PC-9 (cell line): ENCODE measurements at places on chromosomes 2 and 18. TPM values are rescaled to one million over a fixed set of nuclear protein-coding genes. Genes with fewer than 3 reads are reported as not detected.
A peak's percentile ranks its signal among the peaks of the same experiment; 100 is the strongest.

DNA sequence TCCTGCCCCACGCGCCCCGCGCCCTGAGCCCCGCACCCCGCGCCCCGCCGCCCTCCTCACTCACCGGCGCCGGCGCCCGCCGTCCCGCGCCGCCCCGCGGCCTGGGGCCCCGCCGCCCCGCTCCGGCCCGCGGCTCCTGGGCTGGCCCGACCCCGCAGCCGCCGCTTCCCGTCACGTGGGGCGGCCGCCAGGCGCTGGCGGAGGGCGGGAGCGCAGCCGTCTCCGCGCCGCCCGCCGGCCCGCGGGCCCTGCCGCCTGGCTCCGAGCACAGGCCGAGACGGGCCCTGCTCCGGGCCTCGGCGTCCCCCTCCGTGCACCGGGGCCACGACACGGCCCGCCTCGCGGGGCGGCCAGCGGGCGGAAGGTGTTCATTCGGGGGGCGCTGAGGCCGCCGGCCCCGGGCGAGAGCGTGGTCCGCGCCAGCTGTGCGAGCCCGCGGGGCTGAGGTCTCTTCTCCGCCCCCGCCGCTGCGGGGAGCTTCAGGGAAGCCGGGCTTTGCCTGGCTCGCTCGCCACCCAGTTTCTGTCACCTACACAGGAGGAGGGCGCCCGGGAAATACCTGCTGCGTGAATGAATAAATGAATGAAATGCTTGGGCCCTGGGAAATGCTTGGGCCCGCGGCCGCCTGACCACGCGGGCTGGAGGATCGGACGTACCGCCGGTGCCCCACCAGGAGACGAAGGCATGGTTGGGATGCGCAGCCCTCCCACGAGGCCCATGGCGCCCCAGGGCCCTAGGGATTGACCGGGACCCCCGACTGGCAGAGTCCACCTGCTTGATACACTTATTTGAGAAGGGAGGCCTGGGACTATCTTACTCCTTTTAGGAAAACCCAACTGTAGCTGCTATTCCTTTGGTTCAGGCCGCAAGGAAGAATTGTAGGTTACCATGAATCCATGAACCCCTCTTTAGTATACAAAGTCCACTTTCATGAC, at the start of gene TGFBRAP1:
TSS of gene TGFBRAP1 (minus strand) at position 175 of the 935 bp plus-strand sequence. CDS start 21,434 bp downstream, outside the sequence.
- H3K36me3 ChIP-seq, result no peaks in the 10 kb centered on the region
- H3K27ac ChIP-seq, result peak within 1 kb of the TSS; percentile 69
- no peak for DNase-seq
- no peaks in the 10 kb centered on the region for H3K27me3 ChIP-seq
- H3K4me3 ChIP-seq, result peak within 1 kb of the TSS; percentile 92

DNA sequence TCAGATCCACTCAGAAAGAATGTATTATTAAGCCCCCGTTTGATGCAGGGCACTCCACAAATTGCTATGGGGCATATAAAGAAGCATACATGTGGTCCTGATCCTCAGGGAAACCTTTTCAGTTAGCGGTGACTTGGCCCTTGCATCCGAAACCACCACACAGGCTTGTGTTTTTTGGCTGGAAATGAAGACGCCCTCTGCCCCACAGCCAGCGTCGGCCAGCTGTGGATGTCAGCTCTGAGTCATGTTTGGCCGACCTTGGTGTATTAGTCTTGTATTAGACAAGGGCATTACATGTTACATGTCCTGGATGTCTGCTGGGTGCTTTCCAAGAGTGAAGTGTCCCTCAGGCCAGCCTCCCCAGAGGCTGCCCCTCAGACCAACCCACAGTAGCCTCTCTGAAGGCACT, 107.6 kb upstream of the MAP3K20 start:
- no peaks in the 10 kb centered on the region for H3K27me3 ChIP-seq
- DNase-seq, result no peak
- peaks cover 23% of the 10 kb centered on the region for H3K4me1 ChIP-seq
- H3K36me3 ChIP-seq, result no peaks in the 10 kb centered on the region
- no peak overlapping the region for H3K27ac ChIP-seq

DNA sequence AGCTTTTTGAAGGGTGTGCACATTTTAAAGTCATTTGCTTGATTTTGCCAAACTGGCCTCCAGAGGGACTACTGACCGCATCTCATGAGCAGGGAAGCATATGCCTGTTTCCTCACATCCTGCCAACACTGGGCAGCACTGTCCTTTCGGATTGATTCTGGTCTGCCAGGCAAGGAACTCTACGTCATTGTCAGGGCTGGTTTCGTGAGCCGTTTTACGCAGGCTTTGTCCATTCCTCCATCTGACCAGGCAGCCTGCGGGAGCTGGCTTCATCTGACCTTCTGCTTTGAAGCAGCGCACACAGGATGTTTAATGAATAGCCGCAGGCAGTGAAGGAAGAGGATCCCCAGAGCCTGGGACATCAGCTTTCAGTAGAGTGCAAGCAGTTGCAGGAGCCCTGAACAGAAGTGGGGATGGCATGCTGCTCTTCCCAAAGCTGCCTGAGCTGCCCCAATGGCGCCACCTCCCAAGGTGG, 46.3 kb upstream of the SEMA4C start:
- no peaks in the 10 kb centered on the region; the same call in 1 of the 2 replicates for H3K27me3 ChIP-seq
- no peaks in the 10 kb centered on the region for H3K4me1 ChIP-seq
- no peak for DNase-seq
- H3K36me3 ChIP-seq, result no peaks in the 10 kb centered on the region
- H3K27ac ChIP-seq, result no peak overlapping the region

GRCh38 chr2:84160453-84160852, 298.6 kb downstream of the SUCLG1 start:
- no peak overlapping the region for H3K27ac ChIP-seq
- H3K4me1 ChIP-seq, result no peaks in the 10 kb centered on the region
- DNase-seq, result no peak
- H3K36me3 ChIP-seq, result no peaks in the 10 kb centered on the region

B3GNT7 gene
- 14.0 and 25.8 TPM in 2 replicates for total RNA-seq

GRCh38 chr2:178280244-178280852, 86.0 kb downstream of the OSBPL6 start:
- H3K27ac ChIP-seq, result no peak overlapping the region
- DNase-seq, result peak; percentile 66
- no peak overlapping the region for H3K4me3 ChIP-seq
- no peaks in the 10 kb centered on the region for H3K27me3 ChIP-seq

DNA sequence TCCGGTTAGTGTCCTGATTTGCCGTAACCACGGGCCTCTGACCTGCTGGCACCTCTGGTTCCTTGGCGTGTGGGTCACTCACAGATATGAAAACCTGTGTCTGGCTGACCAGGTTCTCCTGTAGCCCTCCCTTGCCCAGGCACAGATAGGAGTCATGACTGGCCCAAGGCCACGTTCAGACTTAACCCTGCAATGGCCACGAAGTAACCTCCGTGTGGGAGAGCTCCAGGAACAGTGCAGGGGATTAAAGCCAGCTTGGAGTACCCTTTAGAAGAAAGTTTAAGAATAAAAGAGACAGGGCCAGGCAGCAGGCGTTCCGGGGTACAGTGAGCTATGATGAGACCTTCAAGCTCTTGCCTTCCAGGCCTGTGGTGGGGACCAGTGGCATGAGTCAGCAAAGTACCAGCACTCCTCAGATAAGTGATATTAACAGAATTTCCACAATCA, 25.5 kb downstream of the CENPO start:
- H3K36me3 ChIP-seq, result peaks cover 14% of the 10 kb centered on the region; the same call in 1 of the 2 replicates
- DNase-seq, result no peak
- H3K27ac ChIP-seq, result no peak overlapping the region
- no peaks in the 10 kb centered on the region for H3K27me3 ChIP-seq
- H3K4me1 ChIP-seq, result no peaks in the 10 kb centered on the region

CNDP1 gene
- total RNA-seq, result not detected in 2 replicates

DNA sequence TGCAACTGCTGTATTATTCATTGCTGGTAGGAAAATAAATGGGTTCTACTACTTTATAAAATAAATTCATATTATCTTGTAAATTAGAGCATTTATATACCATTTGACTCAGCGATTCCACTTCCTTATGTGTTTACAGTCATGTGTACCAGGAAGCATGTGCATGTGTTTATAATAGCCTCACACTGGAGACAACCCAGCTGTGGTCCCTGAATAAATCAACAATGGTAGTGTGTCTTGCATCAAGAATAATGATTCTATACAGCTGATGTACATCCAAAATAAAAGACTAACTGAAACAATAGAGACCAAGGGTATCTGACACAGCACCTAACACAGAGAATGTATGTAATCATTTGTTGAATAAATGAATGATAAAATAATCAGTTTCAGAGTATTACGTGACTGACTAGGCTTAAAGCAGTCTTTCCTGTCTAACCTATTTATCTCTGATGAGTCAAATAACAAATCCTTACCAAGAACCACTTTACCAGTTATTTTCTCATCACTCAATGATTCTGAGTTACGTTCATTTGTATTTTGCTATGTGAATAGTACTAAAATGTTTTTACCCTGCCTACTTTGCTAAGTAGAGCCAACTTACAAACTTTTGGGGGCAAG, 216.8 kb downstream of the UBE2E3 start:
- H3K27ac ChIP-seq, result no peak overlapping the region
- no peaks in the 10 kb centered on the region for H3K36me3 ChIP-seq
- no peak overlapping the region for H3K4me3 ChIP-seq
- H3K4me1 ChIP-seq, result peaks cover 10% of the 10 kb centered on the region
- DNase-seq, result peak; percentile 53

MRO gene
- total RNA-seq, result not detected in 2 replicates

CFAP221 gene
- not detected in 2 replicates for total RNA-seq

DNA sequence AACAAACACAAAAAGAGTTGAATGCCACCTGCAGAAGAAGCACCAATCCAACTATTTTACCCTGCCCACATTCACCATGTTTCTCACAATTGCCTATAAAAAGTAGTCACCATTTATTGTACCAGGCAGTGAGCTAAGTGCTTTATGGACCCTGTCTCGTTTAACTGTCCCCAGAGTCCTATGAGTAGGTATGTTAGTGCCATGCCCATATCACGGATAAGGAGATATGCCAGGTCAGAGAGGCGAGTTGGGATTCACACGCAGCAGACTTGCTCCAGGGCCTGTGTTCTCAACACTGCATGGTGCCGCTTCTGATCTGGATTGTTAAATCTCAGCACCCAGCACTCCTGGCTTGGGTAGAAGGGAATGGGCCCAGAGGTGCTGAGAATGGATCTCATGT, 49.1 kb upstream of the CYP1B1 start:
- H3K27ac ChIP-seq, result no peak overlapping the region
- H3K27me3 ChIP-seq, result no peaks in the 10 kb centered on the region
- H3K36me3 ChIP-seq, result no peaks in the 10 kb centered on the region
- no peaks in the 10 kb centered on the region for H3K4me1 ChIP-seq
- DNase-seq, result no peak
- no peak overlapping the region for H3K4me3 ChIP-seq

DNA sequence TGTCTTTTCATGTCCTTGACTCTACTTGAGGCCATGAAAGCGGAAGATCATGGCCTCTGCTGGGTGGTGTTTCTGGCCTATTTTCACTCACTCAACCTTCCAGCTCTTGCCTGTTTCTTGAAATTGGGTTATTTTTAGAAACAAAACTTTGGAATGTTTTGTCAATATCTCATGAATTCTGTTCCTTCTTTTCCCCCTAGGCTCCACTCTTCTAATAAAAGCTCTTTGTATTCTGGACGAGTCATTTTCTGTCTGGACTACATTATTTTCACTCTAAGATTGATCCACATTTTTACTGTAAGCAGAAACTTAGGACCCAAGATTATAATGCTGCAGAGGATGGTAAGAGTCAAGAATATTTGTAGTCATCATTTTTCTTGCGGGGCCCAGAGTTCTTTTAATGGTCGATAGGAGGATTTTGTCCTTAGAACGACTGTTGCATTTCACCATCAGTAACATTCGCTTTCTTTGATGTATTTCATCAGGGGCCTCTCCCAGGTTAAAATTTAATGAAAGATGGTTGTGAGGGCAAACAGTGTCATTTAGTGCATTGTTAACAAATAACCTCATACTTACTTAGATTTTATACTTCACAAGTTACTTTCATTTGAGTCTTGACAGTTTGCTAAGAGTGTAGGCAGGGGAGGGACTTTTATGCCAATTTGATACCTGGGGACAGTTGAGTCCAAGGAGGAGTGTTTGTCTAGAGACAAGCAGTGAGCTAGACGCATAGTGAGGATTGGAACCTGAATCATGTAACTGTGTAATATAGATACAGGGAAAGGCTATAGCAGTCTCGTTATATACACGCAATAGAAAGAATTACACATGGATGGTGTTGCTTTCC, 64.6 kb downstream of the TRPM8 start:
- no peak overlapping the region for H3K4me3 ChIP-seq
- peaks cover 43% of the 10 kb centered on the region for H3K4me1 ChIP-seq
- no peaks in the 10 kb centered on the region for H3K27me3 ChIP-seq
- no peaks in the 10 kb centered on the region for H3K36me3 ChIP-seq

DOK6 gene
- not detected in 2 replicates for total RNA-seq

PLEKHH2 gene
- 1.6 and 2.3 TPM in 2 replicates for total RNA-seq

- H3K36me3 ChIP-seq, result no peaks in the 10 kb centered on the region
- no peaks in the 10 kb centered on the region for H3K4me1 ChIP-seq
- no peak overlapping the region for H3K27ac ChIP-seq
Measured at GRCh38 chr2:123853161-123853560, 171.9 kb upstream of the CNTNAP5 start.

STARD6 gene
- total RNA-seq, result not detected in 2 replicates

- H3K36me3 ChIP-seq, result no peaks in the 10 kb centered on the region
- H3K4me3 ChIP-seq, result no peak overlapping the region
- H3K27ac ChIP-seq, result no peak overlapping the region
- no peaks in the 10 kb centered on the region for H3K4me1 ChIP-seq
- no peak for DNase-seq
Measured at GRCh38 chr2:8652774-8653426, 29.0 kb upstream of the ID2 start.

ASXL2 gene
- 19.2 and 34.5 TPM in 2 replicates for total RNA-seq

DNA sequence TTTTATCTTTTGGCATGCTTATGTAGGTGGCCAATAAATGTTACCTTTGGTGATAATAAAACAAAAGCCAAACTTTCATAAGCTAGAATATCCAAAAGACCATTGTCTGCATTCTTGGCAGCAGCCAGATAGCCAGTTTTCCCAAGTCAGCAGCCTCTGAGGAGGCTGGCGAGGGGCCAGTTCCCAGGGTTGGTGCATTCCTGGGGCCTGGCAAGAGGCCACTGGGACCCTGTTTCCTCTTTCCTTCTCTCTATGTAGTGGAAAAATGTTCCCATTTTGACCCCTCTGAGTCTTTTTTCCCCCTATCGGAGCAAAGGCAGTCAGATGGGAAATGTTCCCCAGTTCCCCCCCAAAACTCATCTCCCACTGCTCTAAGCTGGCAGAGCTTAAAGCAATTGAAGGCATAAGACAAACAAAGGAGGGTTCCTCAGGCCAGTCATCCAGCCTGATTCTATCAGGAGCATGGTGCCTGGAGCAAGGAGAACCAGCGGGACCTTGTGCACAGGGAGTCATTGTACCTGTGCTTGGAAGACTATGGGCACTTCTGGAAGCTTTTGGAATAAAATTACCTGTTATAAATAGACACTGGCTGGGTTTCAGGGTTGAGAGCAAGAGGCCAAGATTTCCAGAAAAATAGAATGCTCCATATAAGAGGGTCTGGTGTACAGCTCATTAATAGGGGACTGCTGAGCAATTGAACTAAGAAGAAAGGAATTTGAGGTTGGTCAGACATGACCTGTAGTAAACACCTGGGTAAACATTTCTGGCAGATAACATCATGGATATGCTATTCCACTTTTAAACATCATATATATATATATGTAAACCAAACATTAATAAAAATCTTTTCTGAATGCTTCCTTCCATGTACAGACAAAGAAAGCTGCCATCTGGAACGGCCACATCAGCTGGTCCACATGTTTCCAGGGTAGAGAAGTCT, 63.4 kb downstream of the NCKAP5 start:
- no peaks in the 10 kb centered on the region for H3K36me3 ChIP-seq
- no peak overlapping the region for H3K4me3 ChIP-seq
- no peaks in the 10 kb centered on the region for H3K4me1 ChIP-seq

GRCh38 chr18:71442731-71443141, 1101.4 kb downstream of the CBLN2 start:
- H3K36me3 ChIP-seq, result no peaks in the 10 kb centered on the region
- no peak for DNase-seq
- no peaks in the 10 kb centered on the region for H3K27me3 ChIP-seq

GRCh38 chr2:31089645-31090044, 48.6 kb downstream of the GALNT14 start:
- no peak overlapping the region for H3K27ac ChIP-seq
- DNase-seq, result no peak
- H3K27me3 ChIP-seq, result no peaks in the 10 kb centered on the region
- peaks cover 7% of the 10 kb centered on the region; the same call in 1 of the 2 replicates for H3K4me1 ChIP-seq
- no peak overlapping the region for H3K4me3 ChIP-seq
